ENCODE measurements at places on chromosomes 1 and 21. TPM values are rescaled to one million over a fixed set of nuclear protein-coding genes. Genes with fewer than 3 reads are reported as not detected.

GRCh38 chr1:63051886-63052285, 268.0 kb downstream of the ATG4C start:
- H3K27me3 ChIP-seq: no peaks in the 10 kb centered on the region
- no peak for DNase-seq
- H3K36me3 ChIP-seq: no peaks in the 10 kb centered on the region
- no peak overlapping the region for H3K4me3 ChIP-seq
- H3K4me1 ChIP-seq: no peaks in the 10 kb centered on the region
- no peak overlapping the region for H3K27ac ChIP-seq

DNA sequence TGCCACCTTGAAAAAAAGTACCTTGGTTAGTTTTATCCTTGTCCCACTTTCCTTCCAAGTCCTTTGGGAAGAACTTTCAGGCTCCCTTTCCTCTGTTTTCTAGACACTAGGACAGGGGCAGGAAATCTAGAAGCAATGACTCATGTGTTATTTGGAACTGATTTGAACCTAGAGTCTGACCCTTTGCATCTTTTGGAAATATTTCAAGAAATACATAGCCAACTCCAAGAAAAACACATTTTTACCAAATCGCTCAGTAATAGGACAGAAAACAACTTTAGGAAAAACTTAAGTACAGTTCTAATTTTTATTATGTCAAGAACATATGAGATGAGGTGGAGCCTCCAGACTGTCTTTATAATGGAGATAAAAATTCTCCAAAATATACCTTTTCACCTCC, 292.4 kb downstream of the PTBP2 start:
- no peak overlapping the region for H3K27ac ChIP-seq
- H3K4me3 ChIP-seq: no peak overlapping the region
- H3K4me1 ChIP-seq: peaks cover 11% of the 10 kb centered on the region
- H3K27me3 ChIP-seq: no peaks in the 10 kb centered on the region
- peak; percentile 47 for DNase-seq

DNA sequence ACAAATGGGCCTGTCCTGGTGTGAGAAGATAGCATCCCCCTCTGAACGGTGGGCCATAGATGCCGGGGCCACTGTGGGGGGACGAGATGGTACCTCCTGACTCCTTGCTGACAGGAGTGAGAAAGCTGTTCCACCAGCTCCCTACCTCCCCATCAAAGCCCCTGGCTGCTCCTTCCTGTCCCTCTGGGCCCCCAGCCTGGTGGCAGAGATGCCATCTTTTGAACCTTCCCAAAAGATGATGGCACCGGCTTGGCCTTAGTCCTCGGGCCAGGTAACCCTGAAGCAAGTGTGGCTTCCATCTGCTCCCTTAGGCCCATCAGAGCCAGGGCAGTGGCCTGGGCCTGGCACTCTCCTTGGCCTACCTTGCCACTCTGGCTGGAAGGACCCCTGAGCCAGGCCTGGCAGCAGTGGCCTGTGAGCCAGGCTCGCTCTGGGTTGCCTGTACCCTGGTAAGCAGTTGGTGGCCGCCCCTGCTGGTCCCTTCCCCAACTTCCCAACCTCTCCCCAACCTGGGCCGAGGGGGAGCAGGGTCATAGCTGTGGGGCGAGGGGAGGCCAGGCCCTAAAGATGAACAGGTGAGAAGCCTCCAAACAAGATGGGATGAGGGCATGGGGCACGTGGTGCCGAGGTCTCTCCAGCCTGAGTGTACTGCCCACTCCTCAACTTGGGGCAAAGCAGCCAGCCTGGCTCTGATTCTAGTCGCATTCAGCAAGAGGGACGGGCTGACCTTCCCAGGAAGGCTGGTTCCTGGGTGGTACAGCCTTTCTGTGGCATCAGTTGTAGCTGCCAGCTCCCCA, 34.7 kb downstream of the ZBTB17 start:
- H3K27me3 ChIP-seq: no peaks in the 10 kb centered on the region
- H3K4me3 ChIP-seq: no peak overlapping the region
- H3K36me3 ChIP-seq: peaks cover 30% of the 10 kb centered on the region
- no peak for DNase-seq

DNA sequence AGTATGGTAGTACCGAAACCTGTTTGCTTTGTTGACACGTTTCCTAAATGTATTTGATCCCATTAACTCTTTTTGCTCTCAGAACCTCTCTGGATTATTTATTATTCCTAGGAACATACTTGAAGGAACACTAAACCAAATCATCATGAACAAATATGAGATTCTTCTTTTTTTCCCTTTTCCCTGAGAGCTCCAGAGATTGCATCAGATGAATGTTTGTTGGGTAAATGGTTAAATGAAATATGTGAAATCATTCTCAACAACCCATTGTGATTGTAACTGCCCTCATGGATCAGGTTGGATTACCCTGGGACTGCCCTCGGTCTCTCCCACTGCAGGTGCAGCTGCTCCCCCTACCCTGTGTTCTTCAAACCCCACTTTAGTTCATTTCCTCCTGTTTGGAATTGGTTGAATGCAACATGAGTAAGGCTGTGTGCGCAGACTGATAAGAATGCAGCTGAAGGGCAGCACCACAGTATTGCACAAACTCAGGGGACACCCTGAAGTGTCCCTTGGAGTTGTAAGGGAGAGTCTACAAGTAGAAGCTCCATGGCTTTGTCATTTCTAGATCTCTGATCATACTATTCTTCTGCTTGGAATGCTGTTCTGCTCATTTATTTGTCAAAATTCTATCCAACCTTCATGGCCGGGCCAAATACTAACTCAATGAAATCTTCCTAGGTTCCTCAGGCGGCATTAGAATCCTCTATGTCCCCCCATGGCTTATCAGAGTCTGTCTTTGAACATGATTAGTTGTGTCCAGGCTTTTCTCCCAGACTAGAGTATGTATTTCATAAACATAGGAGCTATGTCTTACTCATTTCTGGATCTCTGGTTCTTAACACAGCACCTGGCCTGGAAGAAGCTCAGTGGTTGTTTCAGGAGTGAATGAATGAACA, 47.1 kb upstream of the NEK2 start:
- no peak overlapping the region for H3K27ac ChIP-seq
- H3K4me1 ChIP-seq: no peaks in the 10 kb centered on the region
- no peaks in the 10 kb centered on the region for H3K27me3 ChIP-seq
- H3K36me3 ChIP-seq: no peaks in the 10 kb centered on the region
- DNase-seq: peak; percentile 13
- no peak overlapping the region for H3K4me3 ChIP-seq

DNA sequence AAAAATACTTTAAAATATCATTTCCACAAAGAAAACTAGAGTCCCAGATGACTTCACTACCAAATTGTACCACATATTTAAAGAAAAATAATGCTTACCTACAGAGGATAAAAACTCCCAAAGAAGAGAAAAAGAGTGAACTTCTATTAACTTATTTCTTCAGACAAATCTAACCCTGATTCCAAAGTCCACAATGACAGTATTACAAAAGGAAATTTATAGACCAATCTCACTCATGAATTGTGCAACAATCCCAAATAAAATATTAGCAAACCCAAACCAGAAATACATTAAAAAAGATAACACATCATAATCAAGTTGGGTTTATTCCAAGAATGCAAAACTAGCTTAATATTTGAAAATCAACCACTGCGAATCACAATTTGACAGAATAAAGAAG, 161.4 kb upstream of the GALNT2 start:
- H3K27me3 ChIP-seq: peaks cover 7% of the 10 kb centered on the region
- H3K36me3 ChIP-seq: no peaks in the 10 kb centered on the region
- no peak overlapping the region for H3K4me3 ChIP-seq
- no peaks in the 10 kb centered on the region for H3K4me1 ChIP-seq
- no peak overlapping the region for H3K27ac ChIP-seq
- DNase-seq: no peak

DNA sequence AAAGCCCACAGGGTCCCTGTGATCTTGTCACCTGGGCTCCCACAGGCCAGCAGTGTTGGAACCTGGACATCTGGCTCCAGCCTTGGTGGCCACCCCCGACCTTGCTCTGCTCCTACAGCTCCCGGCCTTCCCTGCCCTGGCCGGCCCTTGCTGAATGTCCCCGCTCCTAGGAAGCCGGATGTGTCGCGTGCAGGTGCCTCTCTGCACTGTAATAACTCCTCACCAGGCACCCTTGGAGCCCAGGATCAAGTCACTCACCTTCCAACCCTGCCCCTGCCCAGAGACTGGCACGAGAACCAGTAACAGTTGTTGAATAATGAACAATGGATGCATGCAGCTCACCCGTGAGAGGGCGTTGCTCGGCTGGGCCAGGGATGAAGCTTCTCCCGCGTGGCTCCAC, 12.1 kb downstream of the PDE9A start:
- DNase-seq: no peak
- no peaks in the 10 kb centered on the region for H3K27me3 ChIP-seq
- H3K4me1 ChIP-seq: no peaks in the 10 kb centered on the region
- H3K36me3 ChIP-seq: no peaks in the 10 kb centered on the region

DNA sequence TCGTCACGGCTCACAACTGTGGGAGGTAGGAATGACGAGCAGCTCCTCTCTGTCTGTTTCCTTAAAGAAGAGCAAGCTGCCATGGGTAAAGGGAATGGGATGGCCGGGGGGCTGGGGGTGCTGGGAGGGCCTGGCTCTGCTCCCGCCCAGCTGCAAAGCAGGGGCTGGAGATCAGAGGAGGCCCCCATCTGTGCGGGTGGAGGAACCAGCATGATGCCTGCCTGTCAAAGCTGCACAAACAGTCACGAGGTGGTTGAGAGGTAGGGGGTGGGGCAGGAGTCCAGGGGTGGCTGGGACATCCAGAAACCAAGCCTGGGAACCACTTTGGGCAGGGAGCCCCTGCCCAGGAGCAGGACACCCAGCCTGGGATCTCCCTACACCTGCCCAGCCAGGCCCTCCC, 12.6 kb downstream of the SLC41A1 start:
- no peak for DNase-seq
- H3K27ac ChIP-seq: no peak overlapping the region
- H3K4me3 ChIP-seq: no peak overlapping the region
- 0 out of 2 replicates have a peak, but pooled peaks cover 5% of the 10 kb centered on the region for H3K36me3 ChIP-seq
- H3K27me3 ChIP-seq: no peaks in the 10 kb centered on the region
- H3K4me1 ChIP-seq: peaks cover 10% of the 10 kb centered on the region

- DNase-seq: no peak
- no peaks in the 10 kb centered on the region for H3K27me3 ChIP-seq
- no peaks in the 10 kb centered on the region for H3K36me3 ChIP-seq
- H3K4me3 ChIP-seq: no peak overlapping the region
- H3K27ac ChIP-seq: no peak overlapping the region
These were observed 346.6 kb upstream of the DPYD start for GRCh38 chr1:98267423-98267822.

- no peaks in the 10 kb centered on the region for H3K36me3 ChIP-seq
- no peaks in the 10 kb centered on the region for H3K27me3 ChIP-seq
- no peak overlapping the region for H3K4me3 ChIP-seq
- no peaks in the 10 kb centered on the region for H3K4me1 ChIP-seq
These were observed 3.9 kb upstream of the SFN start for GRCh38 chr1:26858891-26859640.

- no peaks in the 10 kb centered on the region for H3K27me3 ChIP-seq
- no peaks in the 10 kb centered on the region for H3K36me3 ChIP-seq
- peaks cover 43% of the 10 kb centered on the region for H3K4me1 ChIP-seq
- H3K27ac ChIP-seq: peak overlapping the region; percentile 34
- peak overlapping the region; percentile 17 for H3K4me3 ChIP-seq
- peak; percentile 52 for DNase-seq
These were observed 36.6 kb upstream of the SSX2IP start for GRCh38 chr1:84726593-84727499.

DNA sequence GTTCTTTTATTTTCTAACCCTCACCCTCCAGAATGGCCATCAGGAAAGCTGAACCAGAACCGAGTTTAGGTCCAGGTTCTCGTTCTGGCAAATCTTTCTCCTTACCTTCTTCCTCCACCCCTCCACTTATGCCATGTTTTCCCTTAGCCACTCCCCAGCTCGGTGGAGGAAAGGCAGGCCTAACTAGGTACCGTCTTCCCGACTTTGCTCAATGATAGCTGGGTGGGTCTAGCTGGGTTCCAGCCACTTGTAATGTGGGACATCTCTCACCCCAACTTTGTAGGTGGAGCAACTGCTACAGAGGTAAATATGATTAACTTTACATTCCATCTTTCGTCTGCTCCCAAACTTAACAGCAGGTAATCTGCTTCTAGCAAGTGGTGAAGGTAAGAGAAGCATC, 646 bp downstream of the BNIPL start:
- H3K36me3 ChIP-seq: peaks cover 6% of the 10 kb centered on the region
- H3K4me3 ChIP-seq: no peak overlapping the region
- H3K27ac ChIP-seq: no peak overlapping the region
- H3K27me3 ChIP-seq: no peaks in the 10 kb centered on the region
- H3K4me1 ChIP-seq: no peaks in the 10 kb centered on the region

DNA sequence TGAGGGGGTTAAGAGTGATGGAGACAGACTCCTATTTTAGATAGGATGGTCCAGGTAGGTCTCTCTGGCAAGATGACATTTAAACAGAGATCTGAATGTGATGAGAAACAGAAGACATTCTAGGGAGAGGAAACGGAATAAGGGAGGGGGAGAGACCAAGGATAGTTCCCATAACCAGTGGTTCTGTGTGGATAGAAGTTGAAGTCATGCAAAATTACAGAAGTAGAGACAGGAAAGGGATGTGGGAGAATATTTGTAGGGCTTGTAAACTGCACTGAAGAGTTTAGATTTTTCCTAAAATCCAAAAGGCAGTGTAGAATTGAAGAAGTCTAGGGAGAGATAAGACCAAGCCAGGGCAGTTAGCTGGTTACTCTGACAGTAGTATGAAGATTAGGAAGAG, 200.6 kb downstream of the GRIK1 start:
- H3K4me3 ChIP-seq: no peak overlapping the region
- DNase-seq: no peak
- H3K36me3 ChIP-seq: no peaks in the 10 kb centered on the region
- H3K4me1 ChIP-seq: no peaks in the 10 kb centered on the region

GRCh38 chr1:119079881-119080280, 60.6 kb downstream of the WARS2 start:
- no peaks in the 10 kb centered on the region for H3K27me3 ChIP-seq
- H3K4me3 ChIP-seq: peak overlapping the region; percentile 45
- peaks cover 54% of the 10 kb centered on the region for H3K4me1 ChIP-seq
- DNase-seq: no peak

DNA sequence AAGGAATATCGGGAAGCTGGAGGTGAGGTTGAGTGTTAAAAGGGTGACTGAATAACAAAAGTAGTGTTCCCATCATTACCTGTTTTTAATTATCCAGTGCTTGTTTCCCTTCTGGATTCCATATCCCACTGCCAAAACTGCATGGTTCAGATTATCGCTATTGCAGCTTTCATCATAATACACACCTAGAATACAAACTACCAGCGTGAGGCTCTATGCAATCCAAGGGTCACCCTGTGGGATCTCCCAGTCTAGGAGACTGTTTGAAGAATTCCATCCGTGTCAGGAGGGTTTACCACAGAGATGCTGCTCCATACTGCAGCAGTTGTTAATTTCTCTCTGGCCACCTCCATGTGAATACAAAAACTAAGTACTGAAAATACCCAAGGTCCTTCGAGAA, 9.0 kb downstream of the CTSK start:
- peaks cover 6% of the 10 kb centered on the region for H3K4me1 ChIP-seq
- no peak overlapping the region for H3K4me3 ChIP-seq
- no peaks in the 10 kb centered on the region for H3K27me3 ChIP-seq
- H3K36me3 ChIP-seq: peaks cover 24% of the 10 kb centered on the region
- H3K27ac ChIP-seq: no peak overlapping the region
- DNase-seq: no peak

MYOG gene
- polyA plus RNA-seq: not detected

OR10Z1 gene
- not detected for polyA plus RNA-seq

CELA3B gene
- not detected for polyA plus RNA-seq
